Bronchial smooth muscle cell (primary cell): ENCODE measurements at places on chromosomes 13 and 19. TPM values are rescaled to one million over a fixed set of nuclear protein-coding genes. Genes with fewer than 3 reads are reported as not detected.

Gene IL4I1
- total RNA-seq: 0.47 and 0.52 TPM in 2 replicates

Gene PRKCG
- total RNA-seq: 0.17 TPM in 1 of 2 replicates, not detected in the other

Gene ERCC5
- total RNA-seq: 44.6 and 76.4 TPM in 2 replicates

Gene CARM1
- total RNA-seq: 21.7 and 22.7 TPM in 2 replicates

Gene C3
- total RNA-seq: 10.6 and 15.7 TPM in 2 replicates

Gene FIZ1
- total RNA-seq: 0.95 and 2.1 TPM in 2 replicates

Gene ZNF626
- total RNA-seq: 6.2 and 10.9 TPM in 2 replicates

Gene KLK13
- not detected in 2 replicates for total RNA-seq

Gene CD33
- not detected in 2 replicates for total RNA-seq

Gene IZUMO4
- total RNA-seq: 1.7 and 1.9 TPM in 2 replicates

Gene GADD45B
- total RNA-seq: 17.9 and 19.5 TPM in 2 replicates

Gene IFI30
- 9.5 and 35.3 TPM in 2 replicates for total RNA-seq

Gene CDC42EP5
- 9.1 and 27.6 TPM in 2 replicates for total RNA-seq

Gene MYO16
- under 0.01 and 0.16 TPM in 2 replicates for total RNA-seq

Gene CEACAM19
- total RNA-seq: 0.26 and 0.95 TPM in 2 replicates

Gene PSG11
- total RNA-seq: not detected in 2 replicates

Gene LPAR2
- 0.52 and 1.9 TPM in 2 replicates for total RNA-seq

Gene ZNF610
- 3.8 and 3.9 TPM in 2 replicates for total RNA-seq

Gene VSTM2B
- total RNA-seq: not detected in 2 replicates

Gene KIR2DL3
- total RNA-seq: not detected in 2 replicates

Gene NCR1
- not detected in 2 replicates for total RNA-seq

Gene EFNA2
- total RNA-seq: not detected in 2 replicates

Gene SIAH3
- total RNA-seq: not detected in 2 replicates

Gene WDR88
- 0.17 TPM in 1 of 2 replicates, not detected in the other for total RNA-seq

Gene FPR3
- total RNA-seq: not detected in 2 replicates

Gene FBXO27
- 1.9 and 4.5 TPM in 2 replicates for total RNA-seq

Gene ZNF547
- total RNA-seq: 4.6 and 8.1 TPM in 2 replicates

Gene GRIK5
- total RNA-seq: 0.09 TPM in 1 of 2 replicates, not detected in the other

Gene SLC46A3
- total RNA-seq: 1.3 and 2.5 TPM in 2 replicates

Gene COL4A1
- 20.3 and 21.4 TPM in 2 replicates for total RNA-seq

Gene ZNF627
- total RNA-seq: 15.3 and 17.3 TPM in 2 replicates

Gene SLC17A7
- under 0.01 and 0.16 TPM in 2 replicates for total RNA-seq

Gene SMAD9
- 4.2 and 6.8 TPM in 2 replicates for total RNA-seq

Gene PDX1
- not detected in 2 replicates for total RNA-seq

Gene RNF225
- total RNA-seq: 0.16 and 0.17 TPM in 2 replicates

Gene REEP6
- 1.7 and 2.9 TPM in 2 replicates for total RNA-seq

Gene ZNF850
- 1.3 TPM in 2 replicates for total RNA-seq

Gene ZNF432
- total RNA-seq: 7.7 and 9.7 TPM in 2 replicates

Gene OR10H4
- total RNA-seq: not detected in 2 replicates

Gene SPIB
- total RNA-seq: not detected in 2 replicates

Gene SMIM44
- total RNA-seq: not detected in 2 replicates

Gene POLR2E
- total RNA-seq: 89.2 and 104 TPM in 2 replicates

Gene OR10H1
- not detected in 2 replicates for total RNA-seq

Gene ZNF492
- 0.16 TPM in 1 of 2 replicates, not detected in the other for total RNA-seq

Gene MTUS2
- 0.17 TPM in 1 of 2 replicates, not detected in the other for total RNA-seq

Gene CD209
- not detected in 2 replicates for total RNA-seq

Gene KLK2
- total RNA-seq: not detected in 2 replicates

Gene GPR4
- under 0.01 TPM in 1 of 2 replicates, not detected in the other for total RNA-seq

Gene LSM14A
- 76.6 and 124 TPM in 2 replicates for total RNA-seq

Gene CYP4F2
- not detected in 2 replicates for total RNA-seq

Gene COMP
- total RNA-seq: 1.3 and 1.5 TPM in 2 replicates
